ENCODE measurements at places on chromosomes 6 and 20.

GRCh38 chr6:164108092-164108491 lies 693.6 kb downstream of the QKI start:
- DNase-seq: no peak

GRCh38 chr6:52364480-52365166 lies 2.7 kb downstream of the PAQR8 start:
- no peak for DNase-seq

GRCh38 chr6:142752348-142752747 lies 192.6 kb downstream of the HIVEP2 start:
- no peak for DNase-seq

- DNase-seq: no peak
These were observed 42.7 kb upstream of the GCNT2 start for GRCh38 chr6:10478187-10479040.

DNA sequence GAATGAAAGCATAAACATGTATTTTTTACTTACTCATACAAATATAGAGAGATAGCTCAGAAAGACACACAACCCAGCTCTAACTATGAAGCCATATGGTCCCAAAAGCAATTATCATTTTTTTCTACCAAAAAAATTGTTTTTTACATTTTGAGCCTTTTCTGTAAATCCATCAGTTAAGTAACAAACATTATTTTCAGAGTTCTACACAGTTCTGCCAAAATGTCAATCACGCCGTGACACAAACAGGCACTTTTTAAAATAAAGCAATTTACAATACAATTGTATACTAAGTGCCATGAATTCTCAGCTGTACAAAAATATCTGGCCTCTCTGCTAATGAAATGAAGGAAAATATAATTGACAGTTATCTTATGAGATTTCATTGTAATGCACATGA lies 201.4 kb upstream of the ID4 start:
- DNase-seq: no peak

GRCh38 chr6:166463359-166464067 lies 80.8 kb upstream of the MPC1 start:
- DNase-seq: no peak

- no peak for DNase-seq
These were observed 20.9 kb downstream of the MAP1LC3A start for GRCh38 chr20:34579191-34579978.

GRCh38 chr20:41375846-41376245 lies 9.2 kb upstream of the EMILIN3 start:
- no peak for DNase-seq

- DNase-seq: no peak
These were observed 110.2 kb upstream of the RREB1 start for GRCh38 chr6:6997263-6998193.

DNA sequence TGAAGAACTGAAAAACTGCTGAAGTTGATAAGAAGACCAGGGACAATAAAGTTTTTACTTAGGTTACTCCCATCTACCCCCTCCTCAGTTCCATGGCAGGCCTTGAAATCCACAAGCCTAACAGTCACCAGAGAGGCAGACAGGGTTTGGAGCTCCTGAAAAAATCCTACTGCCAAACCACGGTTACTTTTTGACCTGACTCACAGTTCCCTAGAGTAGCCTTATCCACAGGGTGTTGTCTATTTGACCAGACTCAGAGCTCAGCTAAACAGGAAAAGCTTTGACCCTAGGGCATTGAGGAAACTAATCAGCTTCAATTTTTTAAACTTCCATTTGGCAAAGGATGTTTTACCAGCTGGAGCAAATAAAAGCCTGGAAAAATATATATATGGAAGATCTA lies 257.7 kb upstream of the NT5E start:
- DNase-seq: no peak

DNA sequence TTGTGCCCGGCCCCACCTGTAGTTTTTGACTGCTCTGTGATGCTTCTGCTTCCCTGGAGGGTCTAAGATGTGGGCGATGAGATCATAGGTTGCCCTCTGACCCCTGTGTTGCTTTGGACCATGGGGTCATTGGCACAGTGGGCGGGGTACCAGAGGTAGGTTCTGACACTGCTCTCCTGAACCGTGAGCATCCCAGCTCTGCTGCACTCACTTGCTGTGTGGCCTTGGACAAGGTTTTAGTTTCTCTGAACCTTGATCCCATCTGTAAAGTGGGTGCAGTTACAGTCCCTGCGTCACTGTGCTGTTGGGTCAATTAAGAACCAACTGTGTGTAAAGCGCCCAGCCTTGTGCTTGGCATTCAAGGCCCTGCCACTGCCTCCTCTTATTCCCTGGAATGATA lies 30.9 kb downstream of the SRC start:
- no peak for DNase-seq

GRCh38 chr6:42168650-42169049 lies 4.5 kb upstream of the GUCA1A start:
- no peak for DNase-seq

GRCh38 chr20:16397086-16397485 lies 176.2 kb downstream of the KIF16B start:
- no peak for DNase-seq
